Hypothalamus (tissue), 51 donors: ENCODE measurements at places on chromosomes 16 and 17.
A peak's percentile ranks its signal among the peaks of the same experiment; 100 is the strongest.

GRCh38 chr17:32111141-32111771 lies 31.0 kb upstream of the RHOT1 start:
- DNase-seq = peak; percentile 23

DNA sequence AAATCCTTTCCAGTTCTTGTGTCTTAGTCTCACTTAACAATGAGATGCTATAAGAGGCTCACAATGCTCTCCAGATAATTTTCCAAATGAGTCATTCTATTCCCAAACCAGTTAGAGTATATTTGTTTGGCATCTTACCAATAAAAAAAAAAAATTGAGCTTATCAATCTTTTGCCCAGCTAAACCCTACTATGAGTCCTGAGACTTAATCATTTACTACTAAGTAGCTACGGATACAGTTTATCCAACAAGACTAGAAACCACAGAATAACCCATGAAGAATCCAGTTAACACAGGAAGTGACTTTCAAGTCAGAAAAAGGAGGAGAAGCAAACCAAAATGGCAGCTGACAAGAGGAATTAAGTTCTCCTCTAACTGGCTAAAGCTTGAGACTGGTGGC lies 330.3 kb upstream of the XYLT1 start:
- no peak for DNase-seq

GRCh38 chr17:65498816-65499215 lies 62.6 kb downstream of the AXIN2 start:
- DNase-seq = no peak

- no peak for DNase-seq
Measured at GRCh38 chr16:59632276-59632855, 898.2 kb upstream of the GOT2 start.

DNA sequence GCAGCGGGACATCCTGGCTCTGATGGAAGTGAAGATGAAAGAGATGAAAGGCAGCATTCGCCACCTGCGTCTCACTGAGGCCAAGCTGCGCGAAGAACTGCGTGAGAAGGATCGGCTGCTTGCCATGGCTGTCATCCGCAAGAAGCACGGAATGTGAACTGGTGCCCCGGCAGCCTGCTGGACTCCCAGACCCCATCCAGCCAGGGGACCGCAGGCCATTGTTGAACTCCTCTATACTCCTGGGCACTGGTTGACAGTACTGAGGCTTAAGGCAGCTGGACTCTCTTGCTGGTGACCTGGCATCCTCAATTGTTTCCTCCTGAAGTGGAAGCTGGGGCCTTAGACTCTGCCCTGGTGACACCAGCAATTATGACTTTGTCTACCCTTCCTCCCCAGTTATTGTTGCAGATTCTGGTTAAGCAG lies 1.2 kb downstream of the THAP11 start:
- DNase-seq = no peak

- no peak for DNase-seq
Measured at GRCh38 chr17:5118219-5118618, 2.4 kb downstream of the USP6 start.

- no peak for DNase-seq
Measured at GRCh38 chr16:66970775-66971720, 10.0 kb downstream of the CES3 start.

DNA sequence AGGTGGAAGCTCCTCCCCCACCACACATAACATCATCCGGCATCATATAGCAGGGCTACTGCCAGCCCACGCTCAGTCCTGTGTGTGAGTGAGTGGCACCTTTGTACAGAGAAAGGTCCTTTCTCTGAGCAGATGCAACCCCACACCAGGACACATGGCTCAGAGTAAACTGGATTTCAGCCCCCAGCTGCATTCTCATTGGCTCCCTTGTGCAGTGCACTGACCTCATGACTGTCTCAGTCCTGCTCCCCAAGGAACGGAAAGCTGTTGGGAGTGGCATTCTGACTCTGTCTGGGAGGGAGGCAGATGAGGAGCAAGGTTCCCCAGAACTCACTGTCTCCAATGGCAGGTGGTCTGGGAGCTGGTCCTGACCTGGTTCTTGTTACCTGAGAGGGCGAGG lies 244.1 kb downstream of the PHKB start:
- DNase-seq = no peak

GRCh38 chr17:28864991-28865849 lies 10.4 kb downstream of the ERAL1 start:
- DNase-seq = no peak

- no peak for DNase-seq
Measured at GRCh38 chr16:7651803-7652570, 319.3 kb downstream of the RBFOX1 start.

DNA sequence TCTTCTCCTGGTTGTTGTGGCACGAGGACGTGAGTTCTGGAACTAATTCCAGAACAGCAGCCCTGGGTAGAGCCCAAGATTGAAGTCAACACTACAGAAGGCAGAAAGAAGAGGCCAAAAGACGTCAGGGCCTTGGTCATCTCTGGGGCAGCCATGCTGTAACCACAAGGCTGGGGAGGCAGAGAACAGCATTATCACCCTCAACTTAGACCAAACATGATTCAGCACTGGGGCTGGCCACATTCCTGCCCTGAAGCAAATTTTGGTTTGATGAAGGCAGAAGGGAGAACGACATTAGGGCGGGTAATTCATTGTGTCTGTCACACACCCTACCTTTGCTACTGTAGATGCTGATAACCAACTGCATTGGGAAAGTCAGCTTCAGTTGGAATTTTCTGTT lies 9.7 kb upstream of the ALOX15B start:
- no peak for DNase-seq

GRCh38 chr16:11390573-11391495 lies 45.6 kb downstream of the RMI2 start:
- no peak for DNase-seq

- DNase-seq = no peak
Measured at GRCh38 chr16:10123141-10123540, 59.1 kb downstream of the GRIN2A start.

- DNase-seq = no peak
Measured at GRCh38 chr16:77777745-77778144, 10.6 kb upstream of the VAT1L start.

DNA sequence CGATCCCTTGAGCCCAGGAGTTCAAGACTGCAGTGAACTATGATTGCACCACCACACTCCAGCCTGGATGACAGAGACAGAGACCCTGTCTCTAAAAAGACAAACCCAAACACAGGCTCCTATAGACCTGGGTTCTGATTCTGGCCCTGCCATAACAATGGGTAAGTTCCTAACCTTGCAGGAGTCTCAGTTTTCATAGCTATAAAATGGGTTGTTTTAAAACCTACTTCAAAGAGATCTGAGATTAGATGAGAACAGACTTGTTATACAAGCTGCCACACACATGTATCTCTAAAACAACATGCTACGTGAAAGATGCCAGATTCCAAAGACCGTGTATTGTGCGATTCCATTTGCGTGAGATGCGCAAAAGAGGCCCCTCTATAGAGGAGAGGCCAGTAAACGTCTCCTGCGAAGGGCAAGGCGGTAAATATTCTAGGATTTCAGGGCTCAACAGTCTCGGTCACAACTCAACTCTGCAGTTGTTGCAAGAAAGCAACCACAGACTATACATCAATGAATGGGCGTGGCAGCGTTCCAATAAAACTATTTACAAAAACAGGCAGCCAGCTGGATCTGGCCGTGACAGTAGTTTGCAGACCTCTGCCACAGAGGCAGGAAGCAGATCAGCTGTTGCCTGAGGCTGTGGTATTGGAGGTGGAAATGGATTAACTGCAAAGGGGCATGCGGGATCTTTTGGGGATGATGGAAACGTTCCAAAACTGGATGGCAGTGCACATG lies 5.9 kb downstream of the CORO7 start:
- DNase-seq = peak; percentile 24

GRCh38 chr16:56833243-56833970 lies 31.6 kb upstream of the SLC12A3 start:
- DNase-seq = no peak

DNA sequence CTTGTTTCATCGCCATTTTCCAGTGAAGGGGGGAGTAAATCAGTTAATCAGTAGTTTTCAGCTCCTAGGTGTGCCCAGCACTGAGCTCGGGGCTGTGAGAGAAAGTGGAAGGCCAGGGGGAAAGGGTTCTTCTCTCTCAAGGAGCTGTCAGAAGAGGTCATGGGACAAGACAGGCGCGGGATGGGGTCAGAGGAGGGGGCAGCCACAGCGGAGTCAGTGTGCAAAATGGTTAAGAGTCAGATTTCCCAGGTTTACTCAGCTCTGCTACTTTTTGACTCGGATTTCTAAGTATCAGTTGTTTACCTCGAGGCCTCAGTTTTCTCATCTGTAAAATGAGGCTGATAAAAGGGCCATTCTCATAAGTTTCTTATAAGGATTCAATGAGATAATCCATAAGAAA lies 4.3 kb upstream of the XYLT1 start:
- no peak for DNase-seq

DNA sequence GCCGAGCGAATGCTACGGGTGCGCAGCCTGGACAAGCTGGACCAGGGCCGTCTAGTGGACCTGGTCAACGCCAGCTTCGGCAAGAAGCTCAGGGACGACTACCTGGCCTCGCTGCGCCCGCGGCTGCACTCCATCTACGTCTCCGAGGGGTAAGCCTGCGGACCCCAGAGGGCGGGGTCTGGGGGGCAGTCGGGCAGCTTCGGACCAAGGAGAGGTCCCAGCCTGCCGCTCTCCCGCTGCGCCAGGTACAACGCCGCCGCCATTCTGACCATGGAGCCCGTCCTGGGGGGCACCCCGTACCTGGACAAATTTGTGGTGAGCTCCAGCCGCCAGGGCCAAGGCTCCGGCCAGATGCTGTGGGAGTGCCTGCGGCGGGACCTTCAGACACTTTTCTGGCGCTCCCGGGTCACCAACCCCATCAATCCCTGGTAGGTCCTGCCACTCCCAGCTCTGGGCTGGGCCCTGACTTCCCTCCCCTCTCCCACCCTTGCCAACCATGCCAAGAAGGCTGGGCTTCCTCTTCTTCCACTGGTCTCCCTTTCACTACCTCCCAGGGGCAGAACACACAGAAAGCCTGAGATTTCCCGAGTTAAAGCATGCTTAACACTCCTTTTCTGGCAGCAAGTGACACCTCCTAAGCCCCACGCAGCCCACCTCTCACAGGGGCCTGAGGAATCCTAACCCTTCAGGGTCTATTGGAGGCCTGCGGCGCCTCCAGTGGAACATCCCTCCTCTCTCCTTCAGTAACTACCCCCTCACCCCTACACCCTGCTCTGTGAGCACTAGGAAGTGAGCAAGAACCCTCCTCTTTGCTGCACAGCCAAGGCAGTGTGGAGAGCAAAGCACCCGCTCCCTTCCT lies 3.2 kb downstream of the NAGS start:
- no peak for DNase-seq

GRCh38 chr17:60457148-60457547 lies 34.9 kb downstream of the CHCT1 start:
- no peak for DNase-seq

- no peak for DNase-seq
Measured at GRCh38 chr17:82907797-82908542, 68.1 kb upstream of the ZNF750 start.

DNA sequence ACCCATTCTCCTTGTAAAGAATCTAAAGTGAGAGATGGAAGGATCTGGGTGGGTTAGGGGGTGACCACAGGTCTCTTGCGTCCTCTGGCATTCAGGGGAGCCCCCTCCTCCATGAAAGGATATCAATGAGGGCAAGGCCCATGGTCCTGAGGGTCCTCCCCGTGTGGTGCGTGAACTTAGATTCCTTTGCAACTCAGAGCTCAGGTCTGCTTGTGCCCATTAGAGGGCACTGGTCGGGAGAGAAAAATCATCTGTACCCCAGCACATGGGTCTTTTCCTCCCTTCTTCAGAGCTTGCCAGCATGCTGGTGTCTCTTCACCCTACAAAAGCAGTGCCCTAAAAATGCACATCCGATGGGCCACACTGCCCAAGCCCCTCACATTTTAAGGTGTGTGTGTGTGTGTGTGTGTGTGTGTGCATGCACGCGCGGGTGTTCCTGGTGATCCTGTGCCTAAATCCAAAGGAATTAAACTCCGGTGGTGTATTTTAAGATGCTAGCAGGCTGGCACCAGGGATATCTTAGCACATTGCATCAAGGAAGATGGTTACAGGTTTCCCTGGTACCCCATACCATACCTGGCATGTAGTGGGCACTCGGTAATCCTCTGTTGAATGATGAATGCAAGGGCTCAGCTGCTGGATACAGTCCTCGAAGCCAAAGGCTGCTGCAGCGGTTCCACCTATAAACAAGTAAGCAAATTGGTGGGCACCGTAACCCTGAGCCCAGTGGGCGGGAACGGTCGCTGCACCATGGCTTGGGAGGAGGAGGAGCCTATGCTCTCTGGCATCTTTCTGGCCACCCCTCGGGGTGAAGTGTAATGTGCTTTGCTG lies 4.7 kb downstream of the C1QTNF1 start:
- DNase-seq = no peak

GRCh38 chr17:76414334-76415295 lies 30.2 kb downstream of the SPHK1 start:
- no peak for DNase-seq

GRCh38 chr17:55546991-55547664 lies 35.9 kb upstream of the SMIM36 start:
- no peak for DNase-seq

GRCh38 chr17:69907132-69907847 lies 167.7 kb upstream of the KCNJ16 start:
- DNase-seq = no peak

- DNase-seq = no peak
Measured at GRCh38 chr17:65049085-65049756, 7.3 kb downstream of the GNA13 start.

GRCh38 chr17:31297090-31297489 lies at the start of gene OMG:
Gene OMG, minus strand, starts transcription at chr17:31297239. Its CDS starts 908 bp downstream, at chr17:31296331.
- peak; percentile 78 for DNase-seq

DNA sequence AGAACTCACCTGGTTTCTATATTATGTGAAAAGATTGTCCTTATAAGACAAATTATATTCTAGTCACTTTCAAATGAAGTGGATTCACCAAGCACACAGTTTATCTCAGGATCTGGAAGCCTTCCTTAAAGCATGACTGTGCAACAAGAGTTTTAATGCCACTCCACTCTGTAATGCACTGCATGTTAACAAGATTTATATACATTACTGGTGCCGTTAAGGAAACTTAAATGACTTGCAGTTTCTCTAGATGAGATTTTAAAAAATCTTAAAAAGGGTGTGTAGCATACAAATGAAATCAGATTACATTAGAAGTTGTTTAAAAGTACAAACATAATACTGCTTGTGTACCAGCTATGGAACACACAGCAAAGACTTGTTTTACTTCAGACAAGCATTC lies 150.8 kb downstream of the SNX11 start:
- DNase-seq = no peak

GRCh38 chr16:20611975-20612481 lies 35.9 kb upstream of the ACSM2B start:
- peak; percentile 29 for DNase-seq

- no peak for DNase-seq
Measured at GRCh38 chr17:49866019-49866380, 18.1 kb upstream of the TAC4 start.
